ENCODE measurements at places on chromosomes 7 and 10.

DNA sequence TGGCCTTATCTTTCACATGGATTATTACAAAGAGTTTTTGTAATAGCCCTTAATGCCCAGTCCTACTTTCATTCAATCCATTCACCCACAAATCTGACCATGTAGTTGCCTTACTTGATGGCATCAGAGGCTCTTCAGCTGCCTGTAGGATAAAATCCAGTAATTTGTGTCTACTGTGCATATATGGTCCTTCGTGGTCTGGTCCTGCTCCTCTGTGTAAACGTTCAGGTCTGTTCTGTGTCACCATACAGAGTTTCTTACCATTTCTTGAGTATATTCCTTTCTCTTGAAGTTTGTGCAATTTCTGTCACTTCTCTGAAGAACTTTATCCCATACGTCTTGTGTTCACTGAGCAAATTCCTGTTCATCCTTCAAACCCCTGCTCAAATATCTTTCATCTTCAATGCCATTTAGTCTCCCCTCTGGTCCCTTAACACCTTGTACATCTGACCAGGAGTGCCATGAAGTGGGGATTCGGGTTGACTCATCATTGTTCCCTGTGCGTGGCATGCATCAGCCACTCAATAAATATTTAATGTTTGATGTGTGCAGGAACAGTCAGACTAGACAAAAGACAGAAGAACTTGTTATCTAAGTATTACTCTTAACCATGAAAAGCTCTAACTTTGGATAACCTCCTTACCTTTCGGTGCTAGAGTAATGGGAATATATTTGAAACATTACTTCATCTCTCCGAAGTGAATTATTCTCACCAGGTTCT, 98.6 kb upstream of the RPA3 start:
- no peak for DNase-seq

- no peak for DNase-seq
Observed at GRCh38 chr7:33883671-33883965, 21.7 kb upstream of the BMPER start.

DNA sequence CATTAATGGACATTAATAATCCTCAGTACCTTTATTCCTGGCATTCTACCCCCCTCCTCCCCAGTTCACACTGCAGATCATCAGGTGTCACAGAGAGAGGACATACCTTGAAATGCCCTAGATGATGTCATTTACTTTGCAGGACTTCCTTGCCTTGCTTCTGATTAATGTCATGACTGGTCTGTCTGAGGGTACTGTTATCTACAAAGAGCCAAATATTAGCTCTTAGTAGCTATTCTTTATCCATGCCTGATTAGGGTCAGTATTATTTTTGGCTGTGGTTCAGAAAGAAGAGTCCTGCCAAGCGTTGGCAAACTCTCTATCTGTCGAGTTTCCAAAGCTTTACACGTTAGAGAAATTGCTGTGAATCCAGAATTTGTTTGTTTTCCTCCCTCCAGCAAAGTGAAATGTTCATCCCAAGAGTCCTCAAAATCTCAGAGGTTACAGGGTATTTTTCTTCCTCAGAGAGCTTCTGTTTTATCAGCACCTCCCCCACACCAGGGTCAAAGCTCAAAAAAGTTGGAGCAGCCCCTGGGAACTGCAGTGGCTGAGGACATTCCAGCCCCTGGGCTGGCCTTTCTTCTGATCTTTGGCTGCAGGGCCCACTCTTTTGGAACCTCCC, 12.6 kb downstream of the SCD start:
- no peak for DNase-seq

DNA sequence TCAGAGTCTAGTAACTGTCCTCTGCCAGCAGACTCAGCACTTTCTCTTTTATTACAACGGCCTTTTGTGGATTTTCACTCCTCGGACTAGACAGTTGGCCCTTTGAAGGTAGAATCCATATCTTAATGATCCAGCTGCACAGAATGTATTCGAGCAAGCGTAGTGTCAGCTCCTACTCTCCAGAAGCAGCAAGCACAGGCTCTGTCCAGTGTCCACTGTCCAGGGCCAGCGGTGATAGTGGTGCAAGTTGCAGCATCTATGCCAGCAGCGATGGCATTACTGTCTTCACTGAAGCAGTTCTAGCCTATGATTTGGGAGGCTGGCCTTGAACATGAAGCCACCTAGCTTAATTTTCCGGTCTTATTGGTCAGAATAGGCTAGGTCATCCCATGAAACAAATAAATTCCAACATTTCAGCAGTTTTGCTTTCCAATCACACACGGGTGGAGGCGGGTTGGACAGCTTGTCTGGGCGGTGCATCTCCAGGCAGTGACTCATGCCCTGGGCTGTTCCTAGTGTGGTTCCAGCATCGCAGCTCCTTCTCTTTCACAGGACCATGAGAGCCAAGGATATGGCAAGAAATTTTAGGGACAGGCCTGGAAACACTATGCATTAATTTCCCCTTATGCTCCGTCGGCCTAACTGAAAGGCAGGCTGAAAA, 108.6 kb upstream of the KCNMA1 start:
- DNase-seq: peak; percentile 34

DNA sequence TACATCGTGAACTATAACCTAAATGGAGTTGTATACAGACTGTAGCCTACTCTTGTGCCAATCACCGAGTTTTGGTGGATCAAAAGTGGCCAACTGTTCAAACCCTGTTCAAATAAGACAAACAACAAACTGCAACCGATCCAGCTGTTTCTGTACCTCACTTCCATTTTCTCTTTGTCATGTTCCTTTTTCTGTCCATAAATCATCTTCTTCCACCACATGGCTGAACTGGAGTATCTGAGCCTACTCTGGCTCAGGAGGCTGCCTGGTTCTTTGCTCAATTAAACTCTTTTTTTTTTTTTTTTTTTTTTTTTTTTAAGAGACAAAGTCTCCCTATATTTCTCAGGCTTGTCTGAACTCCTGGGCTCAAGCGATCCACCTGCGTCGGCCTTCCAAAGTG, 59.0 kb upstream of the NPVF start:
- DNase-seq: no peak

DNA sequence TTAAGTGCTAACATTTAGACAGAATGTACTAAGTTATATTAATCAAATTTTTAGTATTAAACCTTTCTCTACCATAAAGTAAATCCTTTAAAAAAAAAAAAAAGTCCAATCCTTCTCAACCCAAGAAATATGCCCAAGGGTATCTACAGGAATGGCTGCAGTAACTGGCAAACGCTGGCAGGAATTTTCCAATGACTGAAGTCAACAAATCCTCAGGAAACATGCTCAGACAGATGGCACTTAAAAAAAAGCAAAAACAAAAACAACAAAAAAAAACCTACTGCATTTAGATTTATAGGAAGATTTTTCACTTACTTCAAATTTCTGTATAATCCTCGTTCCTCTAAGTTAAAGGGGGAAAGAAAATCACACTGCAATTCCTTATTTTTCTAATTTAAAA, 666 bp downstream of the SVIL start:
- no peak for DNase-seq

GRCh38 chr10:50832171-50832751, 53.2 kb downstream of the A1CF start:
- DNase-seq: no peak

DNA sequence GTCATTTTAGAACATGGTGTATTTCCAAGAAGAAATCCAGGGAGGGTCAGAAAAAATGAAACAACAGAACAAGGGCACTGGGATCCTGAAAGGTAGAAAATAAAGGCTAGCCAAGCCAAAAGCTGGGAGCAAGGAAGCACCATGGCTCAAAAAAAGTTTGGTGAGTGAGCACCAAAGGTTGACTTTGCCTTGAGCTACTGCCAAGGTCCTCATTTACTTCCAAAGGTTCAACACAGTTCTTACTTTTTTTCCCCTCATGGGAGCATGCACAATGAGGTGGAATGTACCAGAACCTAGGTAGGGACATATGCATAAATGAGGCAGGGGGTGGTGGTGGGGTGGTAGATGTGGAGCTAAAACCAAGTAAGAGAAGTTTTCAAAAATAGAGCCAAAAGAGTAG, 182.8 kb downstream of the CPEB3 start:
- no peak for DNase-seq

- no peak for DNase-seq
Observed at GRCh38 chr7:386385-386784, 96.4 kb downstream of the FOXL3 start.

- DNase-seq: peak; percentile 27
Observed at GRCh38 chr10:58023341-58024073, 244.2 kb downstream of the IPMK start.

DNA sequence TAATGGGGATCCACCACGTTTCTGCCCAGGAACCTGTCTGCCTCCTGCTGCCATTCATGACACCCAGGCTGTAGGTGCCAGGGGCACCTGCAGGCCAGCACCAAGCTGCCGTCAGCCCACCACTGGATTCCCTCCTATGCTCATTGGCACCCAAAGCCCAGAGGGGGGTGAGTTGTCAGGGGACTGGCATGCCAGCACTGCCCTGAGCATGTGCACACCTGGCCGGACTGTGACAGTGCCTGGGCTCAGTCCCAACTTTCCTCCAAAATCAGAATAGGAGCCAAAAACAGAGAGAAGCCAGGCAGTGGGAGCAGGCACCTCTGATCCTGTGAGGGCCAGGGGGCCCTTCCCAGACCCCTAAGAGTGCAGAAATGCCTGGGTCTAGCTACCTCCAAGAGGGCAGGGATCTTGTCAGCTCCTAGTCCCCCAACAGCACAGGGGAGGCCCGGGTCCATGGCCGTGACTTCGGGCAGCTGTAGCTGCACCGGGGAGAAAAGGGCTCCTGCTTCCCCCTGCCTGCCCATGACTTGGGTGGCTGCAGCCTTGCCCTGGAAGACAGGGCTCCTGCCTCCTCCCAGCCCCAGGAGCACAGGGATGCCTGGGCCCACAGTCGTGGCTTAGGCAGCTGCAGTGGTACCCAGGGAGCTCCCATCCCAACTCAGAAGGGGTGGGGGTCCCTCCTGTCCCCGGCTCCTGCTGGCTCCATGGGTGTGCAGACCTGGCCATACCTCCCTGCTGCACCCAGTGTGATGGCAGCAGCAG, 249.8 kb upstream of the DKK1 start:
- no peak for DNase-seq

DNA sequence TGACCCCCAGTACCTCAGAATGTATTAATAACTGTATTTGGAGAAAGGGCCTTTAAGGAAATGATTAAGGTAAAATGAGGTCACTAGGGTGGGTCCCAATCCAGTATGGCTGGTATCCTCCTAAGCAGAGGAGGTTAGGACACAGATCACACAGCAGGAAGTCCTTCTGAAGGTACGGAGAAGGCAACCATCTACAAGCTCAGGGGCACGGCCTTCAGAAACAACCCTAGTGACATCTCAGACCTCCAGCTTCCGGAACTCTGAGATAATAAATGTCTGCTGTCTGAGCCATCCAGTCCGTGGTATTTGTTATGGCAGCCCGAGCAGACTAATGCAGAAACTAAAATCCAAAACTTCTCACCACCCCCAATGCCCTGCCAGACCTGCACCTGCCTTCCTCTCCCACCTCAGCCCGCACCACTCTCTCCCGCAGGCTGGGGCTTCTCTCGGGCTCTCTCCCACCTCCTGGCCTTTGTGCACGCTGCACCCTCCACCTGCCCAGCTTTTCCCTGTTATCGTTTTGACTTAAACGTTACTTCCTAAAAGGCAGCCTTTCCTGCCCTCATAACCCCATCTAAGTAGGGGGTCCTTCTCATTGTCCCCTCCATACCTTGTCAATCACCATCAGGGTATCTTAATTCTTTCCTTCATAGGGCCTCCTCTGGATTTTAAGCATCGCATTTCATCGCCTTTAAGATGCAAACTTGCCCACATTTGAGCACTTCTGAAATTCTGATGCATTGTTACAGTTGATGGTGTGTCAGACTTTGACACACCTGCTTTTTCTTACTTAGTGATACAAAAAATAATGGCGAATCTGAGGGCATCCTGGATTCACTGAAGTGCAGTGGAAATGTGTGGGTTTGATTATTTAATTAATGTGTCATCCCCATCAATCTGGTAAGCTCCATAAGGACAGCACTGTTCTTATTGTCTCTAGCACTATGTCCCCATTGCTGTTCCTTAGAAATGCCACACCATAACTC, 32.2 kb upstream of the AQP1 start:
- DNase-seq: no peak

DNA sequence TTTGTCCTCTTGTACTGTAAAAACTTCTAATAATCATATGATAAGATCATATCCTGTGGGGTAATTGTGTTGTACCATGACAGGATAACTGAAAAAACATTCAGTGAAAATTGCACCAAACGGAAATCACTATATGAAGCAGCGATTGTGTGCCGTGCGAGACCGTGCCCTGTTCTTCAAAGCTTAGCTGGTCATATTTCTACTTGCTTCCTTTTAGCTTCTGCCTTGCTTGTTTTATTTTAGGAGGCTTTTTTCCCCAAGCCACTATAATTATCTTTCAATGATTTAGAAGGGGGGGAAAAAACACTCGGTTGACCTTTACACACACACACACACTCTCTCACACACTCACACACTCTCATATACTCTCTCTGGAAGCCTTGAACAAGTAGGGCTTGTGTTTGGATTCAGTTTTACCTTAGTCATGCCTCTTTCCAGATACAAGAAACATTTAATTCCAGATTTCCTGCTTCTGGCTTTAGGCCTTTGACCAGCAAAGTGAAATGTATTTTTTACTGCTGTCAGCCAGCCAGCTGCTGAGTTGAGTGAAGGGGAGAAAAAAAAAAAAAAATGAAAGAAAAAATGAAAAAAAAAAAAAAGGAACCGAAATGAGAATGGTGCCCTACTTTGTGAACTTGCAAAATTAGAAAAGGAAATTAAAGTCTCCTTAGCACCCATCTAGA, 181.4 kb downstream of the ARID5B start:
- DNase-seq: peak; percentile 56

All from fibroblast of the conjunctiva (primary cell).